ENCODE measurements at places on chromosomes 4 and X.

DNA sequence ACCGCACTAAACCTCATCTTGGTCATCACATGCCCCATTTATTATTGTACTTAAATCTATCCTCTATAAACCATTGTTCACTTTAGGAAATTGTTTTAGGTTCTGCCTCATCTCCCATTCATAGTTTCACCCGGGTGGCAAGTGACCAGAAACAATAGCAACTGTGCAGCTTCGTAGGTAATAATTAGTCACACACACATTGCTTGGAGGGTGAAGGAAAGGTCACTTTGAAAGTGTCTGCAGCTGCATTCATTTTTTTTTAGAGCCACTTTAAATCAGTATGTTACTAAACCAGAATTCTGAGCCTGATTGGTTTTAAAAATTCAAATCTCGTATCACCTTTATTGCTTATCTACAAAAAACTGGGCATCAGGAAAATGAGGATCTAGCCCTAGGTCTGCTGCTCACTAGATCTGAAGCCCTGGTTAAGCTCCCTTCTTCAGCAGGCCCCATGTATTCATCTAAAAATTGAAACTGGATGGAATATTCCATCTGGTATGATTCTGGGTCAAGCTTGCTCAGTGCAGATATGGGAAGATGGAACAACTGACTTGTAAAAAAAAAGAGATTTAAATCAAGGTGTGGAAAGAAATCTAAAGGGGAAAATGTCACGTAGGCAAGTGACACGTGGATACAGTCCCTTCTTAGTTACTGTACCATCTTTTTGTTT is 62.4 kb downstream of the LIMCH1 start:
- DNase-seq = no peak

GRCh38 chr4:135281230-135281629 is 1079.6 kb upstream of the PABPC4L start:
- DNase-seq = no peak

DNA sequence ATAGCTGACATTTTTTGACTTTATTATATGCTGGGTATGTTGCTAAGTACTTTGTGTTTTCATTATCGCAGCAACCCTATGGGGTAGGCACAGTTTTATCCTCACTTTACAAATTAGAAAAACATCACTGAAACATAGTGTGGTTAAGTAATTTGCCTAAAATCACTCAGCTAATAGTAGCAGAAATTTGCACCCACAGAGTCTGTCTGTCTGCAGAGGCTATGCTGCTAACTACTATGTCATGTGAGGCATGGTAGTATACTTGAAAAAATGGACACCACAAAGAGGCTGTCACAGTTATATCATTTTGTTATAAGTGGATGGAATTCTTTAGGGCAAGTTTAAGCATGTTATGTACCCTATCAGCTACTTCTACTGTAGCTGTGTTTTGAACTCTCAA is 69.0 kb downstream of the STAG2 start:
- DNase-seq = no peak

DNA sequence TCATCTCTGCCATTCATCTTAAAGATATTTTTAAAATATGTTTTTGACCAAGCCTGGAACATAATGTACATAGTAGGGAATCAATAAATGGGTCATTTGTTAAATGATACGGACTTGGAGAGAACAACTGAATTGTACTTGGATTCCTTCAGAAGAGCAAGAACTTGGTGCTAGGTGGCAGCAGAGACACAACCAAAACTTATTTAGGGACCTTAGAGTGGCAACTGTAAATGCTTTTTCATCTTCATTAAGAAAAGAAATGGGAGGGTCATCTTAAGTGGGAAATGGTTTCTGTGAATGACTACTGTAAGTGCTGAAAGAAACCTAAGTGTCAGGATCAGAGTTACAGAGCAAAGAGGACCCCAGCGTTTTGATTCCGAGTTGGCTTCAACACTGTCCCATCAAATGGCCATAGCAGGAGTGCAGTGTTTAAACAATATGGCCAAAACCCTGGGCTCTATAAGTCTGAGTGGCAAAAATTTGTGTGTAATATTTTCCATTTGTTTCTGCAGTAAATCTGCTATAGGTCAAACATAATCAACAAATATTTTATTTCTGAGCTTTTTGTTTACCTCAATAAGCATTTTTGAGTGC is 213.6 kb downstream of the PALLD start:
- no peak for DNase-seq

DNA sequence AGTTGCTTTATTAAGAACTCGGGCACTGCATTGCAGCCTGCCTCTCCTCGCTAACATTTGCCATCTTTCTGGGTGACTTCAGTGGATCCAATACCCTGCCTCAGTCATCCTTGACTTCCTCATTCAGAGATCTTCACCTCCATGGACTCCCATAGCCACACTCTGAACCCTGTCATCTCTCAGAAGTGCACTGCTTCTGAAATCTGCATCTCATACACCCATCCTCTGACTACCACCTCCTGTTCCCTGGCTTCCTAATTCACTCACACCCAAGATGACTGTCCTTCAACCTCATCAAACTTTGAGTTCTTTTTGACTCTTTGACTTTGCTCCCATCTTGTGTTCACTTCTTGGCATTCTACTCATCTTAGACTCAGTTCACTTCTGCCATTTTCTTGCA is 25.3 kb upstream of the CYBB start:
- DNase-seq = no peak

DNA sequence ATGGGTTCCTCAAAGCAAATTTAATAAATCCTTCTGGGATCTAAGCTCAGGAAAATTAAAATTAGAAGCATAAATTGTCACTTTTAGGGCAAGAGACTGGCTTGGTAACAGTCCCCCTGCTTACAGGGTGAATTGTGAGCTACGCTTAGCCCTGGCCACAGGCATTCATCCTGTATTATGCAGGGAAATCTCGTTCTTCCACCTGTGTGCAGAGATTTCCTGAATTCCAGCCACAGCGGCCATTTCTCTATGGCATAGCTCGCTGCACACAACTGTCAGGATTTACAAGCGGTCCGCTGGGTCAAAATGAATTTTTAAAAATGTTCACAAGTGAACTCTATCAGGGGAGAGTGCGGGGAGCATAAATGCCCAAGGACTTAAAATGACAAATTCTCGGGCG is 111.9 kb downstream of the DCTD start:
- no peak for DNase-seq

DNA sequence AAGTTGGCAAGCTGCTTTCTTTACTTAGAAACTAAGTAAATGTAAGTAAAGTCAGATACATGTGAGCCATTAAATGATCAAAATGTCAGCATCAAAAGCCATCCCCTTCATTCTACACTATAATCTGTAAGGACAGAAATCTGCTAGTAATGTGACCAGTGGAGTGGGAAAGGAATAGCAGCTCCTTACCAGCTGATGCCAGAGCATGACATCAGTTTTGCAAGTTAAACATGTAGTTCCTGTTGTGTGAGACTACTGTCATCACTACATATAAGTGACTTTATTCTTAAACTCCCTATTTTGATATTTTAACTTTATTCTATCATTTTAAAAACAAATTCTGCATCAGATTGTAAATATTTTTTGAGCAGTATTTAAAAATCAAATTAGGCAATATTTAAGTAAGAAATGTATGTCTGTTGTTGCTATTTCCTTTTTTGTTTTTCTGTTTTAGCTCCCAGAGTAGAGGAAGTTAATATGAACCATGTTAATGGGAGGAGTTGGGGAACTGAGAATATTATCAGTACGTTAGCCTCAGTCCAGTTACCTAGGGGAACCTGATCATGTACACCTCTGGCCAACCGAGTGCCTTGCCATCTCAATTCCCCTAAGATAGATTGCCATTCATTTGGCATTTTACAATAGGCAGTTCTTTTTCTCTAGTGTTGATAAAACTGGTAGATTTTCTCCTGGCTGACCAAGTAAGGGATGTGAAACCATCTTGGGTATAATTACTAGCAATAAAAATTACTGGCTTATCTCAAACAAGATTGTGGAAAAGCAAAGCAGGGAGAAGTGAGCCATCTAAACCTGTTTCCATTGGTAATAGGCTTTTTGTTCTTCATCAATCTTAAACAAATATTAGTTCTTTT is 34.7 kb downstream of the CCNI start:
- DNase-seq = no peak

Data from effector CD4-positive, alpha-beta T cell (primary cell).